Skin of body (tissue), 3 donors: ENCODE measurements at places on chromosomes 11 and 22. TPM values are rescaled to one million over a fixed set of nuclear protein-coding genes. Genes with fewer than 3 reads are reported as not detected.

The MRGPRX3 gene
- not detected for total RNA-seq

The ALDH3B2 gene
- total RNA-seq, result 19.1 TPM

The IL18 gene
- total RNA-seq, result 21.6 TPM

The HBG2 gene
- total RNA-seq, result 12,811 TPM

The BIRC2 gene
- total RNA-seq, result 66.5 TPM

DNA sequence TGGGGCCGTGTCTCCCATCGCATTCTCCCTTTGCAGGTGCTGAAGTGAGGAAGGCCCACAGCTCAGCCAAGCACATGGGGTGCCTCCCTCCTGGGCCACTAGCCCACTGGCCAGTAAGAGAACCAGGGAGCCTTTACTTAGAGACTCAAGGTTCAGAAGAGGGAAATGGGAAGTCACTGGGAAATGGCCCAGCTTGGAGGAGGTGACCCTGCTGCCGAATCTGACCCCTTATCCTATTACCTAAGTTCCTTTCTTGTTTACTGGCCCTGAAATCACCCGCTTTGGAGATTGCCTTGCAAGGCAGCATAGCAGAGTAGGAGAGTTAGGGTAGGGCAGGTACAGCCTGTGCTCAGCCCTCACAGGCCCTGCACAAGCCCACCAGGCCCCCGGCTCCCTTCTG, 24.4 kb downstream of the UPB1 start:
- DNase-seq, result no peak

GRCh38 chr11:133919330-133920108, 37.2 kb downstream of the IGSF9B start:
- no peak for DNase-seq

DNA sequence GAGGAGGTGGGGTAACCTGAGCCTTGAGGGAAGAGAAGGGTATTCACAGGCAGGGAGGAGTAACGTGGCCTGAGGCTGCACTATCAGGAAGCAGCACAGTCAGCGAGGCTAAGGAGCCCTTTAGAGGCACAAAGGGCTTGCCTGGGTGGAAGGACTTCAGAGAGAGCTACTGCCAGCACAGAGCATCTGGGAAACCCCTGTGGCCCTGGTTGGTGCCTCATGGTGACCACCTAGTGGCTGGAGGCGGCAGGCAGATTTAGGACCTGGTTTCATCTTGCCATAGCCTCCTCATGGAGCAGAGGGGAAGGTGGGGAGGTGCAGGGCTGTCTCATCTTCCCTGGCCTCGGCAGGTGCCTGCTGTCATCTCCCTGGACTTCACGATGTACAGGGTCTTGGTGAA, 64.5 kb downstream of the MPPED1 start:
- DNase-seq, result no peak

- no peak for DNase-seq
These were observed 34.7 kb downstream of the ATG16L2 start for GRCh38 chr11:72848846-72849466.

GRCh38 chr22:23850136-23850611, 7.5 kb upstream of the SLC2A11 start:
- no peak for DNase-seq

DNA sequence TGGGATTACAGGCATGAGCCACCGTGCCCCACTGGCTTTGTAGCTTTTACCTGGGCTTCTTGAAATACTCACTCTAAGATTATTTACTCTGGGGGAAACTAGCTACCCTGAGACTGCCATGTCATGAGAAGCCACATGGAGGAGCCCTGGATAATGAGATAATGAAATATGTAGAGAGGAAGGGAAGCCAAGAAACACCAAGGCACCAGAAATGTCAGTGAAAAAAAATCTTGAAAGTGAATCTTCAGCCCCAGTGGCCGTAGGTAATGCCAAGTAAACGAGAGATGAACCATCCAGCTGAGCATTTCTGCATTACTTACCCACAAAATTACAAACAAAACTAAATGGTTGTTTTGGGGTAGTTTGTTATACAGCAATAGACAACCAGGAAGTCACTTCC, 125.6 kb downstream of the APIP start:
- DNase-seq, result no peak

GRCh38 chr22:40276996-40277823, 69.1 kb upstream of the ADSL start:
- no peak for DNase-seq

DNA sequence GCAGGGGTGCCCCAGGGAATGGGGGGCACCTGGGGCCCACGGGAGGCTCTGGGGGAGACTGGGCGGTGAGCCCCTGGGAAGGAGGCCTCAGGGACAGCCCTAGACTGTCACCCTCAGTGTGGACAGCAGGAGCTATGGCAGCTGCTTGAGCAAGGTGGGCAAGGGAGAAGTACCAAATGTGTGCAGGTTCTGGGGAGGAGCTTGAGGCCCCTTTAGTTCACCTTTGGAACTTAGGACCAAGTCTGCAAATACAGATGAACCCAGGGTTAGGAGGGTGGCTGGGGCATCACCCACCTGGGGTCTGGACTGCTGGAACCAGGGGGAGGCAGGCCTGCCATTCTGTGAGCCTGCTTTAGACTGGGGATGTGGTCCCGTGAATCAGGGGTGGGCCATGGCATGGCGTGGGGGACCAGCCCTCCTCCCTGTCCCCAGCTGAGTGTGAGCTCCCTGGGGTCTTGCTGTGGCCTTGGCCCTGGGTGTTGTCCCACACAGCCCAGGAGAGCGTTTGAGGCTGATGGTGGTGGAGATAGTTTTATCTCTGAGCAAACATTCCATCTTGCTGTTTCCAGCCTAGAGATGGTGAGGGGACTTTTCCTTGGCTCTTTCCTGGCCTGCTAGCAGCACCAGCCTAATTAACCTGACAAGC, 122.3 kb downstream of the KCNQ1 start:
- no peak for DNase-seq

GRCh38 chr11:66625752-66626149, 9.3 kb downstream of the RBM14 start:
- no peak for DNase-seq

DNA sequence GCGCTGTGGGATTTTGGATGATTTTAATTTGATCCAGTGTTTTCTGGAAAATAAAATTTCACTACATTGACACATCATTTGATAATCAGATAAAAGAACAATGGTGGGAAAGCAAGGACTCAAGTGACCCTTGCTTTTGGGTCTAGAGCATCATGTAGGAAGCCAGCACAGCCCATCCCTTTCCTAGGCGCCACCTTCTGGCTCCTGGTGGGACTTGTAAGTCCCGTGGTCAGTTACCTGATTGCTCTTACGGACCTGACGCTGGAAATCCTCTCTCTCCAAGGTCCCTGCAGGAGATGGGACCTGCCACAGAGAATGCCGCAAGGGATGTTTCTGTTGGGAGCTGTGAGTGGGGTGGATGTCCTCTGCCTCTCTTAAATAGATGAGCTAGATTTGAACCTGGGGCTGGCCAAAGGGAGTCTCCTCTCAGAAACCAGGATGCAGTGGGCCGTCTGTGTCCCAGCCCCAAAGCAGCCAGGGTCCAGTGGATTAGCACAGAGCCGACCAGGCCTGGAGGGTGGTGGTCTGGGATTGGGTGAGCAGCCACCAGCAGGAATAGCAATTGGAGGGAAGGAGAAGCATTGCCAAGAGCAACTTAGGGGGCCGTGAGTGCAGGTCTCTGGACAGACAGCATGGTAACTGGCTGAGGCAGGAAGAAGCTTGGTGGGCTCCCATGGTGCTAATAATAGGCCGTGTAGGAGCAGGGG, 21.7 kb downstream of the TIMP3 start:
- DNase-seq, result no peak
